ENCODE measurements at places on chromosomes 1 and 21.

DNA sequence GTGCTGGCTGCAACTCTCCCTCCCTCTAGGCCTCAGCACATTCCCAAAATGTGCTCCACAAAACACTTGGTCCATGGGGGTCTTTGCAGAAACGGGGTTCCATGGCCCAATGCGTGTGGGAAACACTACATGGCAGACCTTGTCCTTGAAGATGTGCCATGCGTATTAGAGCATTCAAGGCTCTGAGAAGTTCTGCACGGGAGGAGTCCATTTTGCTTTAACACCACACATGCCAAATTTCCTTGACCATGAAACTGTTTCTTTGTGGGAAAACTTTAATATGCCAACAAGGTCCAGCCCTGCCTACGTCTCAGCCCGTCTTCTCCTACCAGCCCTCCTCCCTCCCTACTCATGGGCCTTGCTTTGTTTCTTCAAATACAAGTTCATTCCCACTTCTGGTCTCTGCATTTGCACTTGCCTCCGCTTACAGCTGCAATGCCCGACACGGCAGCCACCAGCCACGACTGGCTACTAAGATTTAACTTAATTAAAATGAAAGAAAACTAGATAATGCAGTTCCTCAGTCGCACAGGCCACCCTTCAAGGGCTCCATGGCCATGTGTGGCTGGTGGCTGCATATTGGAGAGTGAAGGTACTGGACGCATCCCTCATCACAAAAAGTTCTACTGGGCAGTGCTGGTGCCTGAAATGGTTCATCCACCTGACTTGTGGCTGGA, 19.2 kb upstream of the TAS1R2 start:
- no peak for DNase-seq

- no peak for DNase-seq
Measured at GRCh38 chr1:79539001-79539400, 532.5 kb upstream of the ADGRL4 start.

- no peak for DNase-seq
Measured at GRCh38 chr1:234486858-234487840, 8.2 kb upstream of the TARBP1 start.

- DNase-seq = no peak
Measured at GRCh38 chr1:2248854-2249558, 20.9 kb downstream of the SKI start.

DNA sequence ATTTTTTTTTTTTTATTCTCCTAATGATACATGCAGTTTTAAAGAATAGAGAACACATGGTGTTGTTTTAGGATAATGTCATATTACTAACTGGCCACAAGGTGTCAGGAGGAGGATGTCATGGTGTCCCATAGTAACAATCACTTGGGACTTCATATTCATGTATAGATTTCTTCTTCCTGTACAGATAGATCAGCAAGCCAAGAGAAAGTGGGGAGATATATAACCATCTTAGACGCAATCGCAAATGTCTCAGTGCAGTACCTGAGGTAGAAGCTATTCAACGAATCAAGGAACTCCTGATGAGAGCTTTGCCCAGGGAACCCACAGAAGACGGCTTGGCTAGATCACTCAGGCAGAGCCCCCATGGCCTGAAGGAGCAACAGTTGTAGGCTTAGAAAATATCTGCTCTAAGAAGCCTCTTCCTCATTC, 12.3 kb downstream of the OR2T11 start:
- no peak for DNase-seq

DNA sequence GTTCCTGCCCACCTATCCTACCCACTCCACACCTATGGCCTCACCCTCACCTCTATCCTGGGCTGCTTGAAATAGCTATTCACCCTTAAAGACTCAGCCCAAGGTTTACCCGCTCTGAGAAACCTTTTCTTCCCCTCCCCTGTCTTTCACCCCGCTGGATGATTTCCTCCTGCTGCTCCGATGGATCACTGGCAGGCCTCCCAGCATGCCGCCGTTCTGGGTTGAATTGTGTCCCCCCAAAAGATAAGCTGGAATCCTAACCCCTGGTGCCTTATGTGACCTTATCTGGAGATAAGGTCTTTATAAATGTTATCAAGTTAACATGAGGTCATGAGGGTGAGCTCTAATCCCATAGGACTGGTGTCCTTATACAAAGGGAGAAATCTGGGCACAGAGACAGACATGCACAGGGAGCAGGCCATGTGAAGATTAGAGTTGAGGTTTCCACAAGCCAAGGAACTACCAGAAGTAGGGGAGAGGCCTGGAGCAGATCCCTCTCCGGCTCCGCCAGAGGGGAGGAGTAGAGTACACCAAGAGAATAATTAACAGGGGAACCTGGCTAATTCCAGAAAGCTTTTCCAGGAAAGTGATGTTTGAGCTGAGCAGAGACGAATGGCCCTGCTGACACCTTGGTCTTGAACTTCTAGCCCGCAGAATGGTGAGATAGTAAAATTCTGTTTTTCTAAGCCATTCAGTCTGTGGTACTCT, 110.0 kb upstream of the SERBP1 start:
- no peak for DNase-seq

DNA sequence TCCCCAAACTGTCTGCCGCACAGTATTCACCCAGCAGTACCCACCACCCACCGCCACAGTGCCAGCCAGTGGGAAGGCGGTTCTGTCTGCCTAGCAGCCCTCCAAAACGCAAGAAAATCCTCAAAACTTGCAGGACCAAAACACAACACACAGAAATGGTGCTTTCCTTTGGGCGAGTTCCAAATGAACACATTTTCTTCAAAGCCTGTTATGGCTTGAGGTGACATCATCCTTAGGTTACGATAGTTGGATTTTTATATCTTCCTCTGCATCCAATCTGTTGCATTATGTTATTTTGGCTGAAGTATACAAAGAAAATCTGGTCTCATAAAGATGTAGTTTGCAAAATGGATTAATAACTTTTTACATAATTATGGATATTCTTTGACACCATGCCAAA, 8.4 kb upstream of the SPRR3 start:
- DNase-seq = no peak

GRCh38 chr1:97730271-97730670, 190.6 kb downstream of the DPYD start:
- DNase-seq = no peak

- no peak for DNase-seq
Measured at GRCh38 chr1:96568639-96569038, 152.9 kb upstream of the PTBP2 start.

GRCh38 chr1:179143322-179143721, 61.5 kb downstream of the TOR3A start:
- DNase-seq = no peak

DNA sequence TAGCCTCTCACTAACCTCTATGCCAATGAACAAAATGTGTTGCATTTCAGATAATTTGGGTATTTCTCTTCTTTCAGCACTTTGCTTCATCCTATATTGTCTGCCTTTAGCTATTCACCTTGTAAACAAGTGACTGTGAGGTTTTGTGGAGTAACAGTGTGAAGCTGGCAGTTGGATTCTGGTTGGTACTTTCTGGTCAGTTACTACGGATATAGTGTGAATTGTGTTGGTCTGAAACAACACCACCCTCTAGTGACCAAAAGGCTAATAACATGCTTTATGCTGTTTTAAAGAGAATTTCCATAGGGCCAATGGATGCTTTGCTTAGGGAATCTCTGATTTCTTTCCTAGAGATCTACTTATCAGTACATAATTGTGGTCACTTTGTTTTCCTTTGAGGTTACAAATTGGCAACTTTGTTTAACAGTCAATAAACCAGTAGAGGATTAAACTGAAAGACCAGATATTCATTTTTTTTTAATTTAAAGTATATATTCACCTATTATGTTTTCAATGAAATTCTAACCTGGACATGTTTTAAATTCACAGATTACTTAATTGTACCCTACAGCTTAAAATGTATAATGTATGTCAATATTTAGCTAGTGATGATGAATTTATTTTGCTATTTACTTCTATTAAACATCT, 2.5 kb upstream of the PTGER3 start:
- DNase-seq = no peak

- DNase-seq = no peak
Measured at GRCh38 chr1:184497959-184498723, 111.3 kb downstream of the C1orf21 start.

DNA sequence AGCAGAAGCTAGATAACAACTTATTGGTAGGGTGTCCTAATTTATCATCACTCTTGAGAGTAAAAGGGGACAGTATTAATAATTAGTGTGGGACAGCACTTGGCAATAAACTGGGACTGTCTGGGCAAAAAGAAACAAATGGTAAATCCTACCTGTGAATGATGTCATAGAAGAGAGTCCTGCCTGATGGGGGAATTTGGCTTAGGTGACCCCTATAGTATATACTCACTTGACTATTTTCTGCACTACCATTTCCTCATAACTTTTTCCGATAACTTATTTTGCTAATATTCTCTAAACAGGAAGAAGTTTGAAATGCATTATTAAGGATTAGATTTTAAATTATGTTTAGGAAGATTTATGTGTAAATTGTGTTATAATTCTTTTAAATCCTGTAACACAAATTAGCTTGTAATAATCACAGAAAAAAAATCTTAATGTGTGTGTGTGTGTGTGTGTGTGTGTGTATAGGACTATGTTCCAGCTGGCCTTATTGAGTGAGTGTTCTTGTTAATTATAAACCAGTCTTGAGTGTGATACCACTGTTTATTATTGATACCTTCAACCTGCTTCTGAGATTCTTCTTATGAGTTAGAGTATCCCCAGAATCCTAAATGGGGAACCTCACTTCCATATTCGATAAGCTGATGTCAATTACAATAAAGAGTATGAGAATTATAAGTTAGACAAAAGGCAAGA, 144.2 kb upstream of the C1orf105 start:
- no peak for DNase-seq

- DNase-seq = no peak
Measured at GRCh38 chr1:7250176-7250575, 464.9 kb downstream of the CAMTA1 start.

DNA sequence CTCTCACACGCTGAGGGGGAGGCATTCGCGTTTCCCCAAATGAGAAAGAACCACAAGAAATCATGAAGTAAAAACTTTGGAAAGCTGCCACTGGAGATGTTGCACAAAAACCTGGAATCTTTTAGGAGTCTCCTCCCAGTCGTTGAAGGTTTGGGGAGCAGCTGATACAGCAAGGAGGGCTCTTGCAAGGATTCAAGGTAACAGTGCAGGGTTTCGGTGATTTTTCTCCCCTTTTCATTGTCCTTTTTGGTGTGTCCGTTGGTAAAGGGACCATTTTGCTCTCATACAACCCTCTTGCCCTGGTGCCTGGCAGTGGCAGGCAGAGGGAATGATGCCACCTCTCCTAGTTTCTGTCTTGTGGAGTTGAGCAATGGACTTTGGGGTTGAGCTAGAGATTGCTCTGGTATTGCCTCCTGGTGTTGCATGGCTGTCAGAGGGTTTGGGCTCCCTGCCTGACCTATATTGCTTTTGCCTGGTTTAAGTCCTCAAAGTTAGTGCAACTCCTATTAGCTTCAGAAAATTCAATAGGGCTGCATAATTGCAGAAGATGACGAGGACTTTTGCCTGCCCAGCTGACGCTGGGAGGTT, 872 bp downstream of the BRINP2 start:
- DNase-seq = no peak

GRCh38 chr1:195773931-195774330, 834.3 kb downstream of the KCNT2 start:
- DNase-seq = no peak

DNA sequence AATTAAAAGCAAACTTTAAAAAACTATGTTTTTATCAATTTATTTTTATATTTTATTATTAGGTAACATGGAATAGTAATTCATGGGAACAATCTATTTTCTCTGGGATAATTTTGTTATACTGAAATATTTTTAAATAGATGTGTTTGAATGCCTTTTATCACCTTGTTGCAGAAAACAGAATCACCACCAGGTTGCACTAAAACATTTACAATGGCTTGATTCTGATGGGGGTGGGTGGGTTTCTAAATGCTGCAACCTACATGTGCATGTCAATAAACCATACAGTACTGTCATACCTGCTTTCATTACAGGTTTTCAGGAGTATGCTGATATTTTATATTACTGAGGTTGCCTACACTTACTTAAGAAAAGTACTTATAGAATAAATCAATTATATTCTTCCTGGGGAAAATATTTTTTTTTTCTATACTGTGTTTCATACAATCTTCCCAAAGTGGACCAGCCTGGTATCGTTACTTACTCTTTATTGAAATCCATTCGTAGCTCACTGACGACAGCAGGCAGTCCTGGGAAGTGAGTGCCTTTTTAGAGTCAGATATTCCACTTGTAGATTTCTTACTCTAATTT, 132.8 kb downstream of the PTPRC start:
- DNase-seq = no peak

DNA sequence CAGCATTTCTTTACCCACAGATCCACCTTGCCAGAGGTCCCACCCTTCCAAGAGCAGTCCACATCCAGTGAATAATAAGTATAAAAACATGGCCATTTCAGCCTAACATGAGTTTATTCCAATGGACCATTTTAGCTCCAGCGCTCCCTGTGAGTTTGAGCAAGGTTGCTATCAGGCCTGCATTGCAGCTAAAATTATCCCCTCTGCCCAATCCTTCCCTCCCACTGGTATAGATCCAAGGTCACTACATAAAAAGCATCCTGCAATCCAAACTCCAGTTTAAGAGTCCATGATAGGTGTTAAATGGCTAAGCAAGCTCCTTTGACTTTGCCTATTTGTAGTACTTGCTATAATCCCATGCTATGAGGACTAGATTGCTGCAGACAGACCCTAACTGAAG, 35.6 kb downstream of the SLC5A9 start:
- DNase-seq = no peak

- no peak for DNase-seq
Measured at GRCh38 chr1:204846546-204846945, 24.1 kb upstream of the NFASC start.

GRCh38 chr1:44421446-44421884, 16.4 kb downstream of the RNF220 start:
- DNase-seq = no peak

- no peak for DNase-seq
Measured at GRCh38 chr21:42364304-42364865, 1.9 kb downstream of the TFF1 start.

DNA sequence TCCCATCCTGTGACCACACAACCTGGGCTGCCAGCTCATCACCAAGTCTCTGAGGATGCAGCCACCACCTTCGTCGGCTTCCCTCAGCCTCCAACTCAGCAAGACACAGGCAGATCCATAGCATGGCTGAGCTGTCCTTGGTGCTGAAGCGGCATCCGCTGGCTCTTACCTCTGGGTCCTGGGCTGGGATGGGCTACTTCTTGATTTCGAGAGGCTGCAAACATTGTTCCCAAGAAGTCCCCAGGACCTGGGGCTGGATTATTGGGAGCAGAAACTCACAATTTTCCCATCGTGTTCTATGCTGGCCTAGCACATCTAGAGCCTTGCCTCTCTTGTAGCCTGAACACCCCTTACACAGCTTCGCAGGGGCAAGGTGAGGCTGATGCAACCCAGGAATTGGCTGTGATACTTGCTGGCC, 24.9 kb upstream of the C1QA start:
- no peak for DNase-seq

GRCh38 chr1:22210176-22210575, 67.3 kb upstream of the WNT4 start:
- no peak for DNase-seq
